ENCODE measurements at places on chromosomes 16 and 17.

DNA sequence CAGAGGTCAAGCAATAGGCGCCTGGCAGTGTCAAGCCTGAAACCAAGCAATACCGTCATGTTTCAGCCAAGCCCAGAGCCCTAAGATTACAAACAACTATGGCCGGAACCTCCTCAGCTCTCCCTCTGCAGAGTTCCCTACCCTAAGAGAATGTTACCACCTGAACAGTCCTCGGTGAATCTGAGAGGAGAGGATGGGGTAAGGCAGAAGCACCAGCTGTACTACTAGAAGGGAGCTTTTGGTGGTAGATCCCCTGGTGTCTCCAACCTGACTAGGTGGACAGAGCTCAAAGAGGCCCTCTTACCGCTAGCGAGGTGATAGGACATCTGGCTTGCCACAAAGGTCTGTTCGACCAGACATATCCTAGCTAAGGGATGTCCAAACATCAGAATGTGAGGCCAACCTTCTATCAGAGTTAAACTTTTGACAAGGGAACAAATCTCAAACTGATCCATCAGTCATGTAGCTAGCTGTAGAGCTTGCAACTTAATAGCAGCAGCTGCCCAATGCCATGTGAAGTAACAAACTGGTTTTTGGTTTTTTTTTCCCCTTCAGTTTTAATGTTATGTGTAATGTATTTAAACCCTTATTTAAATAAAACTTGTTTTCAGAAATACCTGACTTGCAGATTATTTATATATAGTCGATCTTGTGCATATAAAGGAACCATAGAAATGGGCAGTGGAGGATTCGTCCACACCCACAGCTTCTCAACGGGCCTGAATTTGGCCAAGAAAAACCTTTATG lies 2.5 kb downstream of the EIF1 start:
- DNase-seq = no peak

- DNase-seq = no peak
Observed at GRCh38 chr17:35546487-35546886, 9.0 kb upstream of the SLFN12L start.

DNA sequence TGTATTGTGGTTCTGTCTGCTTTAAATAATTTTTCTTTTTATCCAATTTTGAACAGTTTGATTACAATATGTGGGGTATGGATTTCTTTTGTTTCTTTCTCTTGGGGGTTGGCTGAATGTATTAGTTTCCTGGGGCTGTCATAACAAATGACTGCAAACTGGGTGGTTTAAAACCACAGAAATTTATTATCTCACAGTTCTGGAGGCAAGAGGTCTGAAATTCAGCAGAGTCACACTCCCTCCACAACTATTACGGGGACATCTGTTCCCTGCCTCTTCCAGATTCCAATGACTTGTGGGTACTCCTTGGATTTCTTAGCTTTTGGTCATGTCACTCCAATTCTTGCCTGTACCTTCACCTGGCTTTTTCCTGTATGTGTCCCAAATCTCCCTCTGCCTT lies 23.7 kb downstream of the COX11 start:
- DNase-seq = no peak

DNA sequence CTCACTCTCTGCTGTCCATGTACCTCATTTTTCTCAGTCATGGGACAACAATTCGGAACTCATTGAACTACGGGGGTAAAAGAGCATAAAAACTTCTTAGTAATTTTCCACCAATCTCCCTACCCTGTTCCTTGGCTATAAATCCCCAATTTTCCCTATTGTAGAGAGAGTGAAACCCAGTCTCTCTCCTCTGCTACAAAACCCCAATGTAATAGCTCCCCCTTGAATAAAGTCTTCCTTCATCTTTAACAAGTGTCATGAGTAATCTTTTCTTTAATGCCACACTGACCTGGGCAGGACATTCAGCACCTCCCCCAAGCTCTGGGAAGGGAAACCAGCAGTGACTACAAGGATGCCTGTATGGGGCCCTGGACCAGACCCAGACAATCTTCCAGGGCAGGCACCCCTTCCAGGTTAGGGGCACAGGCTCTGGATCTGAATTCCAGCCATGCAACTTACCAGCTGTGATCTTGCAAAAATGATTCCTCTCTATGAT lies 10.2 kb upstream of the EIF1 start:
- DNase-seq = no peak

DNA sequence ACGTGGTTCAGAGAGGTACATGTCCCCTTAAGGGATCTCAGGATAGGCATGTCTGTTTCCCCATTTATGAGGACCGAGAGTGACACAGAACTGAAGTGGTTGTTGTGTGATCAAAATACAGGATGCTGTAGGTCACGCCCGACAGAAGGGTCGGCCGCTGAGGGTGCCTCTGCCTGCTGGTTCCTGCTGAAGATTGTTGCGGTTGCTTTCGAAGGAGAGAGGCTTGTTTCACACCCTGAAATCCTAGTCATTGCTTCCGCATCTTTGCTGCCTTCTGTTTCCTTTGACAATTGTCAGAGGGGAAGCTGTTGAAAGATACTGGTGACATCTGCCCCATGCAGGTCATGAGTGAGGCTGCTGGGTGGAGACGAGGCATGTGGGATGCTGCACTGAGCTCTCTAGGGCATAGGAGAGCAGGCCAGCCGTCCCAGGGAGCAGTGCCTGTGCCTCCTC lies 3.8 kb upstream of the NAT9 start:
- peak; percentile 55 for DNase-seq

GRCh38 chr16:59697761-59698160 lies 963.6 kb upstream of the GOT2 start:
- DNase-seq = no peak

DNA sequence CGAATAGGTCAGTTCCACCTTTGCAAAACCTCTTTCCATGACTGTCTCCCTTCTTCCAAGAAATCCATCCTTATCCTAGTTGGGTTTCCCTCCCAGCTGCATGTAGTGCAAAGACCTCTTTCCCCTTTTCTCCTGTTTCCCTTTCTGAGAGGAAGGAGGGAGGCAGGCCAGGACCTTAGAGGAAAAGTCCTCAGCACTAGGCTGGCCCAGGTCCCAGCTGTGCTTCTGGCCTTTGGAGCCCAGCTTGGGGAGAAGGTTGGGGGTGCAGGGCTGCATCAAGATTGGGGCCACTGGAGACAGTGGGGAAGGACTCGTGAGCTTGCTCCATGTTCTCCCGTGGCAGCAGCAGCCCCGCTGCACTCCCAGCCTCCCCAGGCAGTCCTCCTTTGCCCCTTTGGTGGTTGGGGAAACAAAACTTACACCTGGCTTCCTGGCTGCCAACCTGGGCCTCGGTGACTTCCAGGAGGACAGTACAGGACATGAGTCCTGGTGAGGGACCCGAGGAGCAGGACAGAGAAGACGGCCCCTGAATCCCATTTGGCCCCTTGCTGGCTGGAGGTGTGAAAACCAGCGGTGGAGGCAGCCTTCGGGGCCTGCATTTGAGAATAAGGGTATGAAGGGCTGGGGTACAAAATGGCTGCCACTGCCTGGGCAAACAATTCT lies 481 bp downstream of the HEXIM2 start:
- no peak for DNase-seq

DNA sequence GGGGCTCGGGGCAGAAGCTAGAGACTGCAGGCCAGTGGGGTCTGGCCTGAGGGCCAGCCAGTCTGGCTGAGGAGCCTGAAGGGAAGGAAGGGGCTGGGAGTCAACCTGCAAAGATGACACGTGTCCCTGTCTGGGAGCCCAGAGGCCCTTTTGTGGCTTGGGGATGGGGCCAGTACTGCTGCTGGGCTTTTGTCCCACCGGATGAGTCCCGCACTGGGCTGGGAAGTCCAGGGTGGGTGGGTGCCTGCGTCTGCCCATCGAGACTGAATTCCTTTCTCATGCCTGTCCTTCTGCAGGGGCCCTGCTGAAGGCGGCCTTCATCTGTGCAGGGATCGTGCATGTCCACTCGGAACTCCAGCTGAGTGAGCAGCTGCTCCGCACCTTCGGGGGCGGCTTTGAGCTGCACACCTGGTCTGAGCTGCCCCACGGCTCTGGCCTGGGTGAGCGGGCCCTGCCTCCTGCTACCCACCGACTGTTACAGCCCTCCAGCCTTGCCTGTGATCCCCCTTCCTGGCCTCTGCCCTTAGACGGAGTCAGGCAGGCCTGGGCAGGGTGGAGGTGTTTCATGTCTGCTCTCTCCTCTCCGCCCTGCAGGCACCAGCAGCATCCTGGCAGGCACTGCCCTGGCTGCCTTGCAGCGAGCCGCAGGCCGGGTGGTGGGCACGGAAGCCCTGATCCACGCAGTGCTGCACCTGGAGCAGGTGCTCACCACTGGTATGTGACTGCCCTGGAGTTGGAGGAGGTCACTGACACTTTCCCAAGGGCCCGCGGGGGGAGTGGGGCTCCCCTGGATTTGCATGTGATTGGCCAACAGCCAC lies 20.9 kb downstream of the FCSK start:
- no peak for DNase-seq

DNA sequence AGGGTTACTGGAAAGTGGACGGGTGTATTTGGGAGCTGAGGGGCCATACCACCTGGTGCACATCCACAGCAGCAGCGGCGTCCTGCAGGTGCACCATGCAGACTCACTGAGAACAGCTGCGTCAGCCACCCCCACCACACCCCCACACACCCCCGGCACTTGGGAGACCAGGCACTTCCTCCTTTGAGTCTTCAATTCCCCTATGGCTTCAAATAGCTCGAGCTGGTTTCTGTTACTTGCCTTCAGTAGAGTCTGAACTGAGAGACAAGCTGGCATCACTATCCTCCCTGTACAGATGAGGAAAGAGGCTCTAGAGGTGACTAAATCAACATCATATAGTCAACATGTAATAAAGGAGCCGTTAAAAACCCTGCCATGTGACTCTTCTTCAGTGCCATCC lies 15.4 kb downstream of the CUEDC1 start:
- DNase-seq = peak; percentile 71

GRCh38 chr17:69947027-69947759 lies 127.8 kb upstream of the KCNJ16 start:
- no peak for DNase-seq

DNA sequence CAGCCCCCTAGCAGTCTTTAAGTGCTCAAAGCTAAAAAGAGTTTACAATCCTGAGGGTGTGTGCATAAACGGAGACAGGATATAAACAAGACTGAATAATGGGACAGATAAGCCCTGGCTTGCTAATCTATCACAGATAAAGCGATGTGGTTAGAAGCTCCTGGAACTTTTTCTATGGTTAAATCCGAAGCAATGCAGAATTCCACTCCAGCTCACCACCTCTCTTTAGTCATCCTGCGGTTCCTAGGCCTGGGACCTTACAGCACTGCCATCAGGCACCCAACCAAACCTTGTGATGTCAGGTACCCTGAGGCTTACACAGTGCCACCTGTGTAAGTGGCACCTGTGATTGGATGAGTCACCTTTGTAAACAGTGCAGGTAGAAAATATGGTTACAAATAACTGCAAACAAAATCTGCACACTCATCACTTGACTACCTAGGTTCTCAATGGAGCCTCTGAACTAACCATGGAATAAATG lies 31.5 kb upstream of the B4GALNT2 start:
- no peak for DNase-seq

DNA sequence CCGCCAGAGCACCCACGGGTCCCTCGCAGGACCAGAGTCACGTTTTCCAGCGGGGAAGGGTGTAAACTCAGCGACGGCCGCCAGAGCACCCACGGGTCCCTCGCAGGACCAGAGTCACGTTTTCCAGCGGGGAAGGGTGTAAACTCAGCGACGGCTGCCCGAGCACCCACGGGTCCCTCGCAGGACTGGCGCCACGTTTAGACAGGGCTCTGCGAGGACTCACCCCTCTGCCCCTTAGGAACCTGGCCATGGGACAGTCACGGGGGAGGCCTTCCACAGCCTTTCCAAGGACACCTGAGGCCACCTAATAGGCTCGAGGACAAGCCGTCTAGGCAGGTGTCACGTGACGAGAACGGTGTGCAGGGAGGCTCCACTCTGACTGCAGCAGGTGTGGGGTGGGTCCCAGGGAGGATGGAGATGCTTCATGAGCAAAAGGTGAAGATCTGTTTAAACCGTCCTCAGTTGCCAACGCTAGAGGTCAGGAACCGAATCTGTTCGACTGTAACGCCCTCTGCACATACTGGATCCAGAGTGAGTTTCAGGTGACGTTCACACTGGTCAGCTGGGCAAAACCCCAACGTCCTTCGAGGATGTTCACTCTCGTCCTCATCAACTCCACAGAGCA lies 48.0 kb upstream of the METRNL start:
- no peak for DNase-seq

GRCh38 chr16:85137323-85138072 lies 25.2 kb upstream of the CIBAR2 start:
- DNase-seq = no peak

GRCh38 chr17:75812096-75813013 lies 27.7 kb downstream of the UNK start:
- DNase-seq = no peak

- DNase-seq = no peak
Observed at GRCh38 chr17:4270736-4271135, 7.0 kb upstream of the ANKFY1 start.

DNA sequence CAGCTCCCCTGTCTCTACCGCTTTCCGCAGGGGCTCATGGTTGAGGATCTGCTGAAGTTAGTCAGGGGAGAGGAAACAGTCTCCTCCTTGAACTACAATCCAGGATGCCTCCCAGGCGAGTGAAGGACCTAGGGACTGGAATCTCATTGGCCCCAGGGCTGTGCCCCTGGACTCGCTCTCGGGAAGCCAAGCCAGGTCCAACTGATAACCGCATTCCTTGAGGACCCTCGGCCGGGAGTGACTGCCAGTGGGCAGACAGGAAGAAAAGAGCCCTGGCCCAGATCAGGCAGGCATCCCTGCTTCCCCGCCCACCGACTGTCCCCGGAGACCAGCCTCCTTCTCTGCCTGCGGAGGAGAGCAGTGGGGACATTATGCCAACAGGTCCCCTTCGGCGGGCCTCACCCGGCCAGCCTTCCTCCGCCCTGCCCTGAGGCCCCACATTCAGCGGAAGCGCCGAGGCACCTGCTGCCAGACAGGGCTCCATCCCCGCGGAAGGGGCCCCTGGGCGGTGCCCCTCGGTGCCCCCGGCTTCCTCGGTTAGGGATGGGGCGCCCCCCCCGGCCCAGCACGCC lies 776 bp downstream of the LRRC75A start:
- DNase-seq = no peak

GRCh38 chr17:49498029-49498615 lies 3.0 kb downstream of the NGFR start:
- no peak for DNase-seq

DNA sequence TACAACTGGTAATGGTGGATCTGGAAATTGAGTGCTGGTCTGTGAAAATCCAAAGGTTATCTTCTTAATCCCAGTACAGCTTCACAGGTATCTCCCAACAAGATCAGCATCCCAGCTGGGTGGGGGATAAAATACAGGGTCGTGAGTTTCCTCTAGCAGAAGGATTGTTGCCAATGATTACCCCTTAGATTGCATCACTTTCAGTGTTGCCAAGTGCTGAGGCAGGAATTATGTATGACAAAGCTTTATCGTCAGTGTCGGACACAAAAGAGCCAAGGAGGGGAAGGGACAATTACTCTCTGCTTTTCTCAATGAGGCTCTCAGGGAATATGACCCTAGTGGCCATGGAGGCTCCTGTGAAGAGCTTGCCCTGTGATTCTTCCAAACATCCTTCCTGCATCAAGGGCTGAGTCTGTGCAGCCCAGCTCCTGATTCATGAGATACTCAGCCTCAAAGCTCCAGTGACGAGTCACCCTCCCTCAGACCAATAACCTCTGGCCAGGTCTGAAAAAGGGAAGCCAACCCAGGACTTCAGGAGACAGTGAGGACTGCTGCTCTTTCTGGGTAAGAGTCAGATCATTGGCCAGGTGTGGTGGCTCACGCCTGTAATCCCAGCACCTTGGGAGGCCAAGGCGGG lies 15.0 kb downstream of the OR1F1 start:
- DNase-seq = no peak

- no peak for DNase-seq
Observed at GRCh38 chr17:66830451-66830850, 4.5 kb upstream of the CACNG5 start.

GRCh38 chr17:40646791-40647623 lies 611 bp downstream of the SMARCE1 start:
- no peak for DNase-seq

GRCh38 chr16:57178793-57179212 lies 7.0 kb downstream of the PSME3IP1 start:
- no peak for DNase-seq

Data from GM18507 (cell line).